NCI-H1092 (cell line): ENCODE measurements at places on chromosomes 5 and 9.
A peak's percentile ranks its signal among the peaks of the same experiment; 100 is the strongest.

GRCh38 chr5:135174315-135175096 lies 140.5 kb upstream of the PITX1 start:
- no peak for DNase-seq

DNA sequence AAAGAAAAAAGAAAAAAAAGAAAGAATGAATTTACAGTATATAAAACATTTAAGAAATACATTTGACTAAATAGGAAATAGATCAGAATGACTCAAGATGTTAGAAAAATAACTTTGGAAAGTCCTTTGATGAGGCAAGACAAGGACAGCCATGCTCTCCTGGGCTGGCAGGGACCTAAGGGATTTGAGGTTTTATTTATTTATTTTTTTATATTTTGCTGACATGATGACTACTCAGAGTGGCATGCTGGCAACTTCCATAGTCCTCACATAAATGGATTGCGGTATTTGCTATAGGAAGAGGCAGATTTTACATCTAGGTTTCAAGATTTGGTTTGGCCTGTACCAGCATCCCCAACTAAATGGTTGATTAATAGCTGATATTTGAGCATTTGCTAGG lies 17.7 kb downstream of the SLC28A3 start:
- DNase-seq = no peak

DNA sequence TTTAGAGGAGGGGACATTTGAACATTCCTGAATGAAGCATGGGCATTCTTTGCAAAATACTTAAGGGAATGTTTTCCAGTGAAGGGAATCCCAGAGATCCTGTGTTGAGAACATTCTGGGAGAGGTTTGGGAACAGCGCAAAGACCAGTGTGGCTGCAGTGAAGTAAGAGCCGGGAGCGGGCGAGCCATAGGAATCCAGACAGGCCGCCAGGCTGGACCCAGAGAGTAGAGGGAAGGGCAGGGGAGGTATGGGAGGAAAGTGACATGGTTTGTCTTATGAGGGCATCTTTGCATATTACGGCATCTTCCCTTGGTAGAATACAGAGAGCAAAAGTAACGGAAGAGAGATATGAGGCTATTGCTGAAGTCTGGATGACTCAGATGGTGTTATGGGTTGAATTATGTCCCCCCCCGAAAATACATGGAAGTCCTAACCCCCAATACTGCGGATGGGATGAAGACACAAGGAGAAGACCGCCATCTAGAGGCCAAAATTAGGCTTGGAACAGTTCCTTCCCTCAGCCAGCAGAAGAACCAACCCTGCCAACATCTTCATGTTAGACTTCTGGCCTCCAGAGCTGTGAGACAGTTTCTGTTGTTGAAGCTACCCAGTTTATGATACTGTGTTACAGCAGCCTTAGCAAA lies 268.2 kb downstream of the MAST4 start:
- DNase-seq = no peak

DNA sequence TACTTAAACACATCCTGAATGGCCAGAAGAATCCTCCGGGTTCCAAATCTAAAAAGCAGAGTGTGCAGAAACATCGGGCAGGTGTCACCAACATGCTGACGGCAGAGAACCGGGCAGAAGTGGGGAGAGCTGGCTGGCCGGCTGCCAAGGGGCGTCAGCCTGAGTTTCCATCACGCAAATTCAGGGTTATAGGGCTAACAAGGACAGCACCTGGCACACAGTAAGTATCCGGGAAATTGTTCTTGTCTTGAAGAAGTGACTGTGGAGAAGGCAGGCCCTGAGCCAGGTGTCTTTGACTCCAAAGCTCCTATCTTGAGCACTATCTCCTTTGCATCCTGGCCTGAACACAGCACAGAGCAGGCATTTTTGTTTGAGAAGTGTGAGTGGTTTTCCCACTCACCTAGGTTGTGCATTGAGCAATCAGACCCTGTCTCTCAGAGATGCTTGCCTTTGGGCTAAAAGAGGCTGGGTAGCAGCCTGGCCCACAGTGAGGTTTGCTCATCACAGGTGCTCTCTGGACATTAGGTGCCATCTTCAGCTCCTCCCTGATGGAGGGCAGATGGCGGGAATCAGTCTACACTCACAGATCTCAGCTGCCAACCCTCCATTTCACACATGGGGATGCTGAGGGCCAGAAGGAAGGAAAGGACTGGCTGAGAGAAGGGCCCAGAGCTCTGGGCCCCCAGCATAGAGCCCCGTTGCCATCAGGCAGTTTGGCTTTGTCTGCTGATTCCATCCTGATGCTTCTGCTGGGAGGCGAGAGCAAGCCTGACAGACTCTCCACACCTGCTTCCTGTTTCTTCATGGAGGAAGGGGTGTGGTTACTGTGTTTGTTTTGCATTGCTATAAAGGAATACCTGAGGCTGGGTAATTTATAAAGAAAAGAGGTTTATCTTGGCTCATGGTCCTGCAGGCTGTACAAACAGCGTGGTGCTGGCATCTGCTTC lies 52.8 kb downstream of the WHRN start:
- peak; percentile 65 for DNase-seq

DNA sequence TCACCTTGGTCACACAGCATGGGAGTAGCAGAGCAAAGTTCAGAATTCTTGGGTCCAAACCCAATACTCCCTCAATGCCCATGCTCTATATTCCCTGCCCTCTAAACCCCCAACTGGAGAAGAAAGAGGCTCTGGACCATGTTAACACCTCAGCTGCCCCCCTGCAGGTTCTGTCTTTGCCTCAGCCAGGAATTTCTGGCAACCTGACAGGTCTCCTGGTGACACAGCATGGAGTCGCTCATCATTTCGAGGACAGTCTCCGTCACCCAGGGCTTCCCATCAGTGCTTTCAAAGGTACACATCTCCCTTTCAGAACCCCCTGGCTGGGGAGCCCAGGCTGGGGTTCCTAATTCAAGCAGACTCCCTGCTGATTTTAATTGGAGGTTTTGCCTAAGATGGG lies 189.5 kb downstream of the BRINP1 start:
- DNase-seq = no peak

GRCh38 chr5:4630031-4630430 lies 510.1 kb upstream of the ADAMTS16 start:
- DNase-seq = no peak

DNA sequence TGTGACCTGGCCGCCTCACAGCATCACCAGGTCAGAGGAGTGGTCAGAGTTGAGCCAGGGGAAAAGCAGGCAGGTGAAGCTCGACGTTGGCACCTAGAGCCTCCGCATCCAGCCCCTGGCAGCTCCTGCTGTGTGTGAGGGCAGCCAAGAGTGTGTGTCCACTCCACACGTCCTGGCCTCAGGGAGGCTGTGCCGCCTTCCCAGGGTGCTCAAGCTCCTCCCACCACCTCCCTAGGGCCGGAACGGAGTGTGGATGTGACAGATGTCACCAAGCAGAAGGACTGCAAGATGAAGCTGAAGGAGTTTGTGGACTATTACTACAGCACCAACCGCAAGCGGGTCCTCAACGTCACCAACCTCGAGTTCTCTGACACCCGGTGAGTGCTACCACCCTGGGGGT lies 72.5 kb downstream of the PHF2 start:
- DNase-seq = no peak

- no peak for DNase-seq
Measured at GRCh38 chr9:27451207-27451797, 72.8 kb upstream of the IFNK start.

- DNase-seq = no peak
Measured at GRCh38 chr9:128190013-128190412, 1.4 kb downstream of the CIZ1 start.

DNA sequence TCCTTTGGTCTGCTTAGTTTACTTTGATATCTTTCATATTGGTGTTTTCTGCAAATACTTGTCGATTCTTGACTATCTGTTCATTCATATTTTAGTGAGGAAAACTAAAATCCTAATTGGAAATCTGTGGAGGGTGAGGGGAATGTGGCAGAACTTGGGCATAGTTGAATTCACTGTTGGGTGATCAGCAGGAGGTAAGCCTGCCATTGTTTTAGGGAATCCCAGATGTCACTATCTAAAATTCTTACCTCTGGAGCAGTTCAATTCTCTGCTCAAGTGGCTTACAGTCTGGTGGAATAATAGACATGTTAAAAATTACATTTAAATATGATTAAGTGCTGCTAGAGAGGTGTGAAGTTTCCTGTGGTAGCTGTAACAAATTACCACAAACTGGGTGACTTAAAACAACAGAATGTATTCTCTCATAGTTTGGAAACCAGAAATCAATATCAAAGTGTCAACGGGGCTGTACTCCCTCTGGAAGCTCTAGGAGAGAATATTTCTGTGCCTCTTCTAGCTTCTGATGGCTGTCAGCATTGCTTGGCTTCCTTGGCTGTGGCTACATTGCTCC lies 90.3 kb upstream of the GCNT4 start:
- no peak for DNase-seq
